Lung (tissue), 17 donors: ENCODE measurements at places on chromosomes 6 and 20. TPM values are rescaled to one million over a fixed set of nuclear protein-coding genes. Genes with fewer than 3 reads are reported as not detected.

The DNAH8 gene
- 0.37 TPM for total RNA-seq

The SAMD10 gene
- total RNA-seq, result 6.4 TPM

The WDR46 gene
- total RNA-seq, result 48.0 TPM

The SLC26A8 gene
- total RNA-seq, result 0.34 TPM

The HEY2 gene
- total RNA-seq, result 1.0 TPM

The TRIM40 gene
- 0.20 TPM for total RNA-seq

The SLCO4A1 gene
- total RNA-seq, result 49.6 TPM

- H3K27ac ChIP-seq, result no peak overlapping the region
- no peak for DNase-seq
- no peak overlapping the region for H3K4me3 ChIP-seq
- no peaks in the 10 kb centered on the region for H3K4me1 ChIP-seq
- H3K36me3 ChIP-seq, result no peaks in the 10 kb centered on the region
Observed at GRCh38 chr20:51763965-51764602, 4.1 kb downstream of the ATP9A start.

- peak; percentile 58 for DNase-seq
- no peaks in the 10 kb centered on the region for H3K36me3 ChIP-seq
- no peaks in the 10 kb centered on the region for H3K27me3 ChIP-seq
- peak overlapping the region; percentile 49 for H3K27ac ChIP-seq
- H3K4me1 ChIP-seq, result peaks cover 14% of the 10 kb centered on the region
Observed at GRCh38 chr20:10603971-10604864, 69.6 kb downstream of the JAG1 start.

- no peaks in the 10 kb centered on the region for H3K4me1 ChIP-seq
- H3K36me3 ChIP-seq, result no peaks in the 10 kb centered on the region
- no peak overlapping the region for H3K27ac ChIP-seq
- no peak overlapping the region for H3K4me3 ChIP-seq
Observed at GRCh38 chr6:44538807-44539201, 151.3 kb downstream of the CDC5L start.

DNA sequence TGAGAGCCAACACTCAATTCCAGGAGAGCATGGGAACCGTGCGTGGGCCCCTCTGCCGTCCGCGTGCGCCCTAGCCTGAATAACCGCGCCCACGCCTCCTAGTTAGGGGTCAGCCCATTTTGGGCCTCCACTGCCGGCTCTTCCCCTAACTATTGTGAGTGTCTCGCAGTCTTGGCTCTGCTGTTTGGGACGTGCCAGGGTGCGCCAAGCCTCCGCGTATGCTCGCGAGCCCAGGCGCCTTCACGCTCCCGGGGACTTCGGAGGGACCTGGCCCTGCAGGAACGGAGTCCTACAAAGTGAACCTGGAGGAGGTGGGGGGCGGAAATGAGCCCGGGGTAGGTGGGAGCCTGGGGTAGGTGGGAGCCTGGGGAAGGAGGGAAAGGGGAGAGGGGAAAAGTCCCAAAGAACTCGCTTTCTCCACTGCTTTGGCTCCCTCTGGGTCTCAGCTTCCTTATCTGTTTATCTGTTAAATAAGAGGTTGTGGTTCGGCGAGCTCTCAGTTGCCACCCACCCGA is 873 bp upstream of the GCM2 start:
- no peak overlapping the region for H3K27ac ChIP-seq
- no peak overlapping the region for H3K4me3 ChIP-seq
- H3K4me1 ChIP-seq, result no peaks in the 10 kb centered on the region
- no peaks in the 10 kb centered on the region for H3K36me3 ChIP-seq
- H3K27me3 ChIP-seq, result peaks cover 77% of the 10 kb centered on the region

- H3K4me3 ChIP-seq, result no peak overlapping the region
- H3K27me3 ChIP-seq, result no peaks in the 10 kb centered on the region
- no peaks in the 10 kb centered on the region for H3K36me3 ChIP-seq
- no peak for DNase-seq
- no peak overlapping the region for H3K27ac ChIP-seq
Observed at GRCh38 chr20:55919319-55919718, 86.0 kb downstream of the CBLN4 start.

- no peaks in the 10 kb centered on the region for H3K27me3 ChIP-seq
- H3K4me1 ChIP-seq, result peaks cover 11% of the 10 kb centered on the region
- no peak overlapping the region for H3K4me3 ChIP-seq
Observed at GRCh38 chr6:149217466-149217888, 100.0 kb upstream of the TAB2 start.

DNA sequence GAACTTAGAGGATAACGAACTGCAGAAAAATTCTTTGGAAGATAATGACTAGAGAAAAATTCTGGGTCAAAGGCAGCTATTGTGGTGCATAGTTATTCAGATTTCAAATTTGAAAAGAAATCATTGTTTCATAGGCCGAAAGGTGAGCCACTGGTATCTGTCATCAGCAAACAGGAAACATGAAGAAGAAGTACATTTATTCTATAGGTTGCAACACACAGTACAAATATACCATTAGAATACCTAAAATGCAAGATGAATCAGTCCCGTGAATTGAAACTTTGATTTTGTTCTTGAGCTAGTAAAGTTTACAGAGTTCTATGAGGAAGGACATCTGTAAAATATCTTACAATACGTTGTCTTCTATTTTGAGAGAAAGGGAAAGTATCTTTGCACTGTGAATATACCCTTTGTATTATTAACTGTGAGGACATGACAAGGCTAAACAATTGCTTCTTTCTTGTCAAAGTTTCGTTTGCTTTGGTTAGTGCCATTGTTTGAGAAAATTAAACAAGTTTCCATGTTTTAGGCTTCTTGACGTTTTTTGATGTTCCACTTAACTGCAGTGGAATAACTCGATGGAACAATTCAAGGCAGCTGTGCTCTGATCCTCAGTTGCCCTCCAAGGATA is 84.7 kb downstream of the HDGFL1 start:
- no peak for DNase-seq
- no peaks in the 10 kb centered on the region for H3K36me3 ChIP-seq
- peaks cover 5% of the 10 kb centered on the region for H3K4me1 ChIP-seq
- no peak overlapping the region for H3K4me3 ChIP-seq

- no peak overlapping the region for H3K4me3 ChIP-seq
- peaks cover 78% of the 10 kb centered on the region for H3K27me3 ChIP-seq
- no peak overlapping the region for H3K27ac ChIP-seq
- H3K36me3 ChIP-seq, result no peaks in the 10 kb centered on the region
- no peak for DNase-seq
Observed at GRCh38 chr6:29830409-29830808, 2.8 kb downstream of the HLA-G start.

DNA sequence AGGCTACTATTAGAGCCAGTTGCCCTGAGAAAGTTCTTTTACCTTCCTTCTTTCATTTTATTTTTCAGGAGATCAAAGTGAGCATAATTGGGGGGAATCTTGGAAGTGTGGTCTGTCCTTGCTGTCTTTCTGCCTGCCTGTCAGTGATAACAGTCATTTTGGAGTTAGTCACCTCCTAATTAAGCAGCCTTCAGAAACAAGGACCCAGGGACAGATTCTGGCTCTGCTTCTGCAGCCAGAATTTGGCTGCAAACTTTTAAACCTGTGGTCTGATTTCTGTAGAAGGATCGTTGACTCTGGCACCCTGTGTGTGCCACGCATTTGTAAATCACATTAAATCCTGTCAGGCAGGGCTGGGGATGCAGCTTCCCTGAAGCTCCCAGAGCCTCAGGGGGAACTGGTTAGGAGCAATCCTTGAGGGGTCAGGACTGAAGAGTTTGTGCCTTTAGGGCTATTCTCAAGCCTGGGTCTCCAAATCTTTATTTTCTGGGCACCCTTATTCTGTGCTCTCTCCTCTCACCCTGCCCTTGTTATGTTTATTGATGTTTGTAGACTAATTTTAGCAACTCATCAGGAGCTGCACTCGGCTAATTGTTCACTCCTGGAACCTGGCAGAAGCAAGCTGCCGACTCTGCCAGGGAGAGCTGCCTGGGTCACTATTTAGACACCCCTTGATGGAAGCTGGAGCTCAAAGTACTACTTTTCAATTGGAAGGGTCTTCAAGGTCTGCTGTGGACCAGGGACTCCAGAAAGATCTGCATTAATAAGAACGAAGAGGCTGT is 6.8 kb downstream of the NOX3 start:
- no peaks in the 10 kb centered on the region for H3K27me3 ChIP-seq
- no peak for DNase-seq
- peaks cover 4% of the 10 kb centered on the region for H3K4me1 ChIP-seq
- H3K36me3 ChIP-seq, result no peaks in the 10 kb centered on the region
- no peak overlapping the region for H3K27ac ChIP-seq

DNA sequence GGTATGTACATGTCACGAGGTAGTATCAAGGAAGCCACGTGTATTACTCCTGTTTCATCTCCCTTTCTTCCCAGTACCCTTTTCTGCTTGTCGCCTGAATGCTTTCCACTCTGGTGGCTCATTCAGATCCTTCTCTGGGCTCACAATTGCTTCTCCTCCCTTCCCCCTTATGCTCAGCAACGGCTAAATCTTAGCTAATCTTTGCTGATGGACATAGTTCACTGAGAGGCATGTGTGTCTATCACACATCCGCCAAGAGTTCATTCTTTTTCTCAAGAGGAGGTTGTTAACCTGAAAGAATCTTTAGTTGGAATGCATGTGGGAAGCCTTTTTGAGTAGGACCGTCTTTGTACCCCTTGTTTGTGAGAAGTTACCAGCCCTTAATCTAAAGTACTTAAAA is 25.8 kb upstream of the MROH8 start:
- peaks cover 54% of the 10 kb centered on the region for H3K36me3 ChIP-seq
- H3K4me3 ChIP-seq, result no peak overlapping the region
- DNase-seq, result no peak
- no peaks in the 10 kb centered on the region for H3K4me1 ChIP-seq
- H3K27me3 ChIP-seq, result no peaks in the 10 kb centered on the region
